ENCODE measurements at places on chromosomes 11 and 22.

DNA sequence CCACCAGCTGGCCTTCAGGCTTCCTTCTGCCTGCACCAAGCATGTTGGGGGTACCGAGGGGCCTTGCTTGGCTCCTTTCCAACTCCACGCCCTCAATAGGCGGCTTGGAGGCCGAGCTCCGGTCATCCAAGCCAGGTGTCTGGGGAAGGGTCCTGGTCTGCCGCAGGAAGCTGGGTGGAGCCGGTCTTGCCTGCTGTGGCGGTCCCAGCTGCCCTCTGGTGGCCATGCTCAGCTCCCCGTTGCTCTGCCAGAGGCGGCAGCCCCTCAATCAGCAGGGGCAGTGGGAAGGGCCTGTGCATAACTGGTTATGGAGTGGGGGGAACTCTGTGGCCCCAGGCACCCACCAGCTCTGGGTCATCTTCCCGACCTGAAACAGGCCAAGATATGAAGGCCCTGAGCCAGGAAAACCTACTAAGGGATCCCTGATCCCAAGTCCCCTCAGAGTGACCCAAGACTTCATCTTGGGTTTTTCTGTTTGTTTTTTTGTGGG, 3.2 kb downstream of the ARVCF start:
- peak; percentile 20 for DNase-seq

- DNase-seq, result no peak
These were observed 301.1 kb downstream of the GUCY1A2 start for GRCh38 chr11:106717222-106717621.

GRCh38 chr22:50087646-50088045, 2.2 kb upstream of the MOV10L1 start:
- DNase-seq, result no peak

DNA sequence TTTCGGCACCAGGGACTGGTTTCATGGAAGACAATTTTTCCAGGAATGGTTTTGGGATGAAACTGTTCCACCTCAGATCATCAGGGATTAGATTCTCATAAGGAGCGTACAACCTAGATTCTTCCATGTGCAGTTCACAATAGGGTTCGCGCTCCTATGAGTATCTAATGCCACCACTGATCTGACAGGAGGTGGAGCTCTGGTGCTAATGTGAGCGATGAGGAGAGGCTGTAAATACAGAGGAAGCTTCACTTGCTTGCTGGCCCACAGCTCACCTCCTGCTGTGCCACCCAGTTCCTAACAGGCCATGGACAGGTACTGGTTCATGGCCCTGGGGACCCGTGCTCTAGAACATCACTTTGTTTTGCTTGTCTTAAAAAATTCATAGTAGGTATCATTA, 41.8 kb upstream of the AMPD3 start:
- peak; percentile 15 for DNase-seq

DNA sequence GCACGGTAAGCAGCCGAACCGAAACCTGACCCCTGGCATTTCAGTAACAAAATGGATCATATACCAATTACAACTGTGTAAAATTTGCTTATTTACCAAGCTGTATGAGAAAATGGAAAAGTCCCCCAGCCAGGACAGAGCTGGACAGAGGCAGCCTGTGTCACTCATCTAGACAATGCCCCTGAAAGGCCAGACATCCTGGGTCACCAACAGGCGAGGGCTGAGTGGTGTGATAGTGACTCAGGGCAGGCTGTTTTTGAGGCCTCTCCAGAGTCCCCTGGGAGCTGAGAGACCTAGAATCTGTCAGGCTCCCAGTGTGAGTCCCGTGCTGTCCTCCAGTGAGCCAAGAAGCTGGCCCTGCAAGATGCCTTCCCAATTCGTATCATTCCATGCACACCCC, 680.4 kb downstream of the TBC1D22A start:
- DNase-seq, result no peak

DNA sequence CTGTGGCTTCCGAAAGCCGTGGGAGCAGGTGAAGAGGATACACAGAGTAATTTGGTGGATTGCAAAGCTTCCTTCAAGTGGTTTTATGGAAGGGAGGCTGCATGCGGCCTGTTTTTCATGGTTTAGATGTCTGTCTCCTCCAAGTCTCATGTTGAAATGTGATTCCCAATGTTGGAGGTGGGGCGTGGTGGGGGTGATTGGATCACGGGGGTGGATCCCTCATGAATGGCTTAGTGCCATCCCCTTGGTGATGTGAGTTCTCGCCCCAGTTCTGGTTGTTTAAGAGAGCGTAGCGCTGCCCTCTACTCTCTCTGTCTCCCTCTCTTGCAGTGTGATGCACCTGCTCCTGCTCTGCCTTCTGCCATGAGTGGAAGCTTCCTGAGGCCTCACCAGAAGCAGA, 247.8 kb upstream of the B3GAT1 start:
- no peak for DNase-seq

DNA sequence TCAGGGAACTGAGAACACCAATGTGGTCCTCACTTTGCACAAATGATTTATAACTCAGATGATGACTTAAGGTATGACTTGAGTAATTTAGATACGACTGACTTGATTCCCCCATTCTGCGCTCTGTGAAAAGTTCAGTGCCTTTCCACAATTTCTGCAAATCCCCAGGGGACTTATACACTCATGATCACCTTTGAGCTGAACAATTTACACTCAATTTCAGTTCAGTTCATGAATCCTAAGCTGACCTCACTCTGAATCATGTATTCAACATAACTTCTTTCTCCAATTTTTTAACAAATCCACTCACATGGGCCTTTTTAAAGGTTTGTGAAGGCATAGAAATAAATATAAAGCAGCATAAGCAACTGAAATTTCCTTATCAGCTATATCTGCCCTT, 274.2 kb downstream of the FAM76B start:
- DNase-seq, result no peak

GRCh38 chr11:44510372-44510771, 55.1 kb upstream of the CD82 start:
- DNase-seq, result no peak

DNA sequence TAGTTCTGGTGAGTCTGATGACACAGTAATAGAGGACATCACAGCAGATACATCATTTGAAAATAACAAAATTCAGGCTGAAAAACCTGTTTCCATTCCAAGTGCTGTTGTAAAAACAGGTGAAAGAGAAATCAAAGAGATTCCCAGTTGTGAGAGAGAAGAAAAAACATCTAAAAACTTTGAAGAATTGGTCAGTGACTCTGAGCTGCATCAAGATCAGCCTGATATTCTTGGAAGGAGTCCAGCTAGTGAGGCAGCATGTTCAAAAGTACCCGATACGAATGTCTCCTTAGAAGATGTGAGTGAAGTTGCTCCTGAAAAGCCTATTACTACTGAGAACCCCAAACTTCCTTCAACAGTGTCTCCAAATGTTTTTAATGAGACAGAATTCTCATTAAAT, 38.7 kb downstream of the RTN3 start:
- no peak for DNase-seq

DNA sequence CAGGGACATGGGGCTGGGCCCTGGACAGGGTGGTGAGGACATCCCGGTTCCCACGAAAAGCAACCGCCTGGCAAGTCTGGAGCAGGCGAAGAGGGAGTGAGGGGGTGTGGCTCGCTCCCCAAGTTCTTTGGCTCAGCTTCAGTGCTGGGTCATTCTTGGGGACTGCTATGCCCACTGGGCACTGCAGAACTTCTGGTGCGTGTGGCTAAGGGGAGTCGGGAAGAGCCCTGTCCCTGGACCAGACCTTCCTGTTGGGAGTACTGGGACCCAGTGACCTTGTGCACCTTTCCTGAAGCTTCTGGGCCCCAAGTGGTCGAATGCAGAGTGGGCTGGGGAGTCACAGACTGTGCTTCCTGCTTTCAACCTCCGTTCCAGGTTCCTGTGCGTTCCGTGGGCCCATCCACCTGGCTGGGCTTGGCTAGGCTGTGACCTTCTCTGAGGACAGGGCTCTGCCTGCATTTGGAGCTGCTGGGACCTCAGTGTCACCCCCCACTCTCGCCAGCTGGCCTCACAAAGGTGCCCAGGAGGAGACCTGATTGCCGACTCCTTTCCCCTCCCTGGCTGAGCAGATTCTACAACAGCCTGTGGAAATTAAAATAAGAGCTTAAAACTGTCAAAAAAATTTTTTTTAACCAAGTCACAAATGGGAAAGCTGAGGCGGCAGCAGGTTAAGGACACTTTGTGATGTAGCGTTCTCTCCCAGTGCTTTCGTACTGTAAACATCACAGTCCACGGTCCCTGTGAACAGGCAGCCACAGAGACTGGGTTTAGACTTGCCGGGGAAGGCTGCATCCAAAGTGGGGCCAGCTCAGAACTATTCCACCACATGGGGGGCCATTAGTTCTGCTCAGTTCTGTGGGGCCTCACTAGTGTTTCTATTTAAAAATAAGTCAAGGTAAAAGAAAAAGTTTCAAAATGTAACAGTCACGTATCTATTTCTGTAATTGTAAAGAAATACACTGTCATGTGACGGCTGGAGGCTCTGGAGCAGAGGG, 63.8 kb upstream of the WNT7B start:
- no peak for DNase-seq

- DNase-seq, result no peak
These were observed 8.8 kb upstream of the MED17 start for GRCh38 chr11:93775289-93775688.

- DNase-seq, result no peak
These were observed 71.1 kb downstream of the LARGE2 start for GRCh38 chr11:45993531-45994001.

GRCh38 chr11:75557666-75558494, 4.2 kb upstream of the SERPINH1 start:
- no peak for DNase-seq

GRCh38 chr22:47943729-47944700, 1181.6 kb downstream of the TBC1D22A start:
- DNase-seq, result no peak

- DNase-seq, result no peak
These were observed 61.3 kb upstream of the ANO1 start for GRCh38 chr11:70016666-70017367.

DNA sequence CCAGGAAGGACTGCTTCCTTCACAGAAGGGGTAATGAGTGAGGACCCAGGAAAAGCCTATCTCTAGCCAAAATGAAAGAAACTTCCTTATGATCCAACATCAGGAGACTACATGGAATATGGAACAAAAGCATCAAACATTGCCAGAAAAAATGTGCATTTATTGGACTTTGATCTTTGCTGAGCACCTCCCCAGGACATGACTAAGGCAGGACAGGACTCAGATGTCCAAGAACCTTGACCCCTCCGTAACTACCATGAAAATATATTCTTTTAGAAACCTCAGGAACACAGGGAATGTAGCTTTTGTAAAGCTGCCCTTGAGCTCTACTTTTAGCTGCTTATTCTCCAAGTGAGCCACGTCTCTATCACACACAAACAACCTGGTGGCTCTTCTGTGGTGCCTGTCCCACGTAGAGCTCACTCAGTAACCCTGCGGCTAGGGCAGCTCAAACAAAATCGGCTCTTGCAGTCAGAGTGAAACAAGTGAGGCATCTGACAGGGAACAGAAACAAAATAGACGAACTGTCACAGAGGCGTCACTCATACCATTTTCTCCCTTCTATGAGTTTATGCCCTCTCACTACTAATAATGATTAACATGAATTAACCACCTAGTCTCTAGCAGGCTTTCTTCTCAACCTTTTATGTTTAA, 471.5 kb upstream of the API5 start:
- no peak for DNase-seq

GRCh38 chr22:32764330-32765131, 37.0 kb upstream of the TIMP3 start:
- DNase-seq, result no peak

GRCh38 chr22:42807185-42807584, 49.9 kb downstream of the ARFGAP3 start:
- DNase-seq, result no peak

- no peak for DNase-seq
These were observed 1630.1 kb upstream of the TENM4 start for GRCh38 chr11:81070948-81071347.

DNA sequence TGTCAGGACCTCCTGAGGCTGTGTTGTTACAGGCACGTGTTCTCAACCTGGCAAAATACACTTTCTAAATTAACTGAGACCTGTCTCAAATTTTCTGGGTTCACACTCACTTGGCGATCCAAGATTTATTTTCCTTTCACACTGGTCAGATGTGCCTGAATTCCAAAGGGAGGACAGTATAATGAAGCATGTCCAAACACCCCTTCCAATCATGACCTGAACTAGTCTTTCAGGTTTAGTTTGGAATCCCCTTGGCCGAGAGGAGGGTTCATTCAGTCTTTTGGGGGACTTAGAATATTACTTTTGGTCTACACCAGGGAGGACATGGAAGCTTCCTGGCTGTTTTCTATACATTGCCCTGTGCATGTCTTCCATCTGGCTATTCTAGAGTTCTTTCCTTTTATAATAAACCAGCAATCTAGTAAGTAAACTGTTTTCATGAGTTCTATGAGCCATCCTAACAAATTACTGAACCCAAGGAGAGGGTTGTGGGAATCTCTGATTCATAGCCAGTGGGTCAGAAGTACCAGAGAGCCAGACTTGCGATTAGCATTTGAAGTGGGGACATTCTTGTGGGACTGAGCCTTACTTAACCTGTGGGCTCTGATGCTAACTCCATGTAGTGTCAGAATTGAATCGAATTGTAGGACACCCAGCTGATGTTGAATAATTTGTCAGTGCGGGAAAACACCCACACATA, 14.8 kb upstream of the TMEM216 start:
- DNase-seq, result no peak

DNA sequence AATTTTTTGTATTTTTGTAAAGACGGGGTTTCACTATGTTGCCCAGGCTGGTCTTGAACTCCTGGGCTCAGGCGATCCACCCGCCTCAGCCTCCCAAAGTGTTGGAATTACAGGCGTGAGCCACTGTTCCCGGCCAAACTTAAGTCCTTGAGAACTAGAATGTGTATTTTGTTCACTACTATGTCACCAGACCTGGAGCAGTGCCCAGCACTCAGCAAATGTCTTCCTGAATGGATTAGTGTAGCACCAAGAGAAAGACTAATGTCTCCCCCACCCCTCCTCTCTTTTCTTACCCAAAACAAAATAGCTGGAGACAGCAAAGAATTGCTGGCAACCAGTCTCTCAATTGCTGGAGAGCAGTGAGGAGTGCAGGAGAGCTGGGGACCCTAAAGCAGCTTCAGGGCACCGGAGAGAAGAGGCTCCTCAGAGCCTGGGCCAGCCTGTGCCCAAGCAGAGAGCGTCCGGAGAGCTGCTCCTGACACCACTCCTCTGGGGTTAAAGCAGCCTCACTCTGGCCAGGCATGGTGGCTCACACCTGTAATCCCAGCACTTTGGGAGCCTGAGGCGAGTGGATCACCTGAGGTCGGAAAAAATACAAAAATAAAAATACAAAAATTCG, 14.9 kb downstream of the SLC25A18 start:
- no peak for DNase-seq
